ENCODE measurements at places on chromosomes 13 and 19.
A peak's percentile ranks its signal among the peaks of the same experiment; 100 is the strongest.

- DNase-seq: no peak
Observed at GRCh38 chr13:90535421-90535820, 812.1 kb upstream of the MIR17HG start.

DNA sequence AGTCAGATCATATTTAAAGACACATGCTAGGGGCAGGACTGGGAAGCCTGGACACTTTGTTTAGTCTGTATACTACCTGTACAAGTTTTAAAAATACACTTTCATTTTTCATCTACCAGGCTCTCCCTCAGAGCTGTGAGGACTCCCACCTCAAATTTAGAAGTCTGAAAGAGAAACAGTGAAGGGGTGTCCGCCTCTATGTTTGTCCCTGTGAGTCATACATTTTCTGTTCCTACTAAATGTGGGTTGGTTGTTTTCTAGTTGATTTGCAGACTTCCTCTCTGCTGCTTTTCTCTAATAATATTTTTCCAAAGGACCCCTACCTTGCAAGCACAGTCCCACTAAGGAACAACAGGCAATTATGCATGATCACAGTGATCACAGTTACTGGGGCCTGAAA is 110.5 kb downstream of the ENOX1 start:
- no peak for DNase-seq

DNA sequence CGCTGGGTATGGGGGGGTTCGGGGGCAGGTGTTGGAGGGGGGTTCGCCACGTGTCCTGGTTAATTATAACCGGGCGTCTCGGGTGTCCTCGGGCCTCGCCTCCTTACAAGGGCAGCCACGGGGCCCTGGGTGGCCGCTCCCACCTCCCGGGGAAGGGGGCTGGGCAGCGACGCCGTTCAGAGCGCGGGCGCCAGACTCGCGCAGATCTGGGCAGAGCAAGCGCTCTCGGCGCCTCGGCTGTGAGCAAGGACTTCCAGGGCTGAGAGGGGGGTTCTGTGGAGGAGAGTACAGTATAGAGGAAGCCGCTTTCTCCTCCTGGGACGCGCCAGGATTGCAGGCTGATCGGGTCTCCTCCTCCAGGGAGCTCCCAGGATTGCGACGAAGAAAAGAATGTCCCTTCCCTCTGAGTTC is 1.0 kb upstream of the CKM start:
- no peak for DNase-seq

- DNase-seq: peak; percentile 38
Observed at GRCh38 chr13:98315466-98315865, 138.4 kb upstream of the RNF113B start.

- DNase-seq: no peak
Observed at GRCh38 chr19:2768365-2769132, 14.5 kb downstream of the SGTA start.

- no peak for DNase-seq
Observed at GRCh38 chr19:16374436-16374835, 49.8 kb downstream of the KLF2 start.

DNA sequence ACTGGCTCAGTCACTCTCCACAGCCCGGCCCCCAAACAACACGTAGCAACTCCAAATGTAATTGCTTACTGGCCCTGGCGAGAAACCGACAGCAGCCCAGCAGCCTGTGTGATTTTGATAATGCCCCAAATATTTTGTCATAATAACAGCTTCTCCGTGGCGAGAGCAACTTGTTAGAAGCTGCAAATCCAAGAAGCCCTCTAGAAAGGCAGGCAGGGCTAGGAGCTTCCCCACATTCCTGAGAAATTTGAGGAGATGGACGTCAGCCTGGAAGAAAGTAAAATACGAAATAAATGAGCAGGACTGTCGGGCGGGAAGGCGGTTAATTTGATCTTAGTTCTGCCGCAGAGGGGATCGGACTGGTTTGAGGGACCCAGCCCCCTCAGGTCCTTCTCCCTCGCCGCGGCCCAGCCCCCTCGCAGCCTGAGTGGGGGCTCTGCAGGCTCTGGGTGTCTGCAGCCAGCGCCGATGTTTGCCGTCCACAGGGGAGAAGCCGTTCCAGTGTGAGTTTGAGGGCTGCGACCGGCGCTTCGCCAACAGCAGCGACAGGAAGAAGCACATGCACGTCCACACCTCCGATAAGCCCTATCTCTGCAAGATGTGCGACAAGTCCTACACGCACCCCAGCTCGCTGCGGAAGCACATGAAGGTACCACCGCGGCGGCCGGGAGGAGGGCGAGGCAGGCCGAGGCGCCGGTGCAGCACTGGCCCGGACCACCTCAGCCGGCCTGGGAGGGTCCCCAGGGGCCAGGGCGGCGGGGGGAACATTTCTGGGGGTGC is 3.1 kb downstream of the ZIC2 start:
- no peak for DNase-seq

DNA sequence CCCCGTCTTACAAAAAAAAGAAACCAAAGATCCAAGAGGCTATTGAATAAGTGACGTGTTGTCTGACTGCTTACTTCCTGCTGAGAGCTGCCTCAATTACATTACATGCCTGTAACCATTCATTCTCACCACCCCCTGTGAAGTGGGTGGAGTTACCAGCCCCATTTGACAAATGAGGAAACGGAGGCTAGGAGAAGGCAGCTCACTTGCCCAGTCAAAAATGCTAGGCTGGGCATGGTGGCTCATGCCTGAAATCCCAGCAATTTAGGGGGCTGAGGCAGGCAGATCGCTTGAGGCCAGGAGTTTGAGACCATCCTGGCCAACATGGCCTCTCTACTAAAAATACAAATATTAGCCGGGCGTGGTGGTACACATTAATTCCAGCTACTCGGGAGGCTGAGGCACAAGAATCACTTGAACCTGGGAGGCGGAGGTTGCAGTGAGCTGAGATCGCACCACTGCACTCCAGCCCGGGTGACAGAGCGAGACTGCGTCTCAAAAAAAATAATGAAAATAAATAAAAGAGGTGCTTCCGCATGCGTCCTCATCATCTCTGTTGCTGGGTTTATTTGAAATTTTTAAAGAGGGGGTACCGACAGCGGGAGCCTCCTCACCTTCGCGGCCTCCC is 499 bp downstream of the LSM7 start:
- peak; percentile 83 for DNase-seq

GRCh38 chr13:67351909-67352308 is 121.8 kb upstream of the PCDH9 start:
- DNase-seq: peak; percentile 79

- DNase-seq: no peak
Observed at GRCh38 chr13:77412116-77412635, 85.3 kb upstream of the MYCBP2 start.

- no peak for DNase-seq
Observed at GRCh38 chr13:55359067-55359466, 1781.7 kb upstream of the PRR20A start.

GRCh38 chr13:43081866-43082265 is 58.5 kb downstream of the DNAJC15 start:
- DNase-seq: peak; percentile 84

DNA sequence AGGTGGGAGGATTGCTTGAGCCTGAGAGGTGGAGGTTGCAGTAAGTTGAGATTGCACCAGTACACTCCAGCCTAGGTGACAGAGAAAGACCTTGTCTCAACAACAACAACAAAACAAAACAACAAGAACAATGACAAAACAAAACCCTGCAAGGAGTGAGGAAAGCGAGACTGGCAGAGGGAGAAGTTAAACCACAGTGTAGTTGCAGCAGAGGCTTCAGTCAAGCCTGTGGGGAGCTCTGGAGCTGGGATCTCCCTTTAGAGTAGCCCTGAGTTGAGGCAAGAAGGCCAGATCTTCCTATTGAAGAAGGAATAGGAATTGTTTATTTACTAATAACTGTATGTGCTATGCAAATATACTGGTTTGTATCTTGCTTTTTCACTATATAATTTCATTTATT is 25.3 kb upstream of the RNASEH2B start:
- no peak for DNase-seq

DNA sequence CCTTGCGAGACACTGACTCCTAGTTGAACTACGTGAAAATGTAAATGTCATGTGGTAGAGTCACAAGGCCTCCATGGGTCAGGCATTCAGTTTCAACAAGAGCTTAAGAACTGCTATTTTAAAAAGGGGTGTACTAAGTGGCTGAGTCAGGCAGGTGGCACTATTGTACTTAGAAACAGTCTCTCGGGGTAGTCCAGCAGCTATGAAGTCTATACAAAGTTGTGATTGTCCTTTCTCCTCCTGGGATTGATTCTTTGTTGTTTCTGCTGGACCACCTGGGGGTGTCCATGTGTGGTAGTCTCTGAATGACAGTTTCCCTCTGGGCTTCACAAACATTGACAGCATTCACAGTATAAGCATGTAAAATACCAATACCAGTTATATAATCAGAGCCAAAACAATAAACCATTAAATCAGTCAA is 33.0 kb downstream of the UGGT2 start:
- peak; percentile 71 for DNase-seq

DNA sequence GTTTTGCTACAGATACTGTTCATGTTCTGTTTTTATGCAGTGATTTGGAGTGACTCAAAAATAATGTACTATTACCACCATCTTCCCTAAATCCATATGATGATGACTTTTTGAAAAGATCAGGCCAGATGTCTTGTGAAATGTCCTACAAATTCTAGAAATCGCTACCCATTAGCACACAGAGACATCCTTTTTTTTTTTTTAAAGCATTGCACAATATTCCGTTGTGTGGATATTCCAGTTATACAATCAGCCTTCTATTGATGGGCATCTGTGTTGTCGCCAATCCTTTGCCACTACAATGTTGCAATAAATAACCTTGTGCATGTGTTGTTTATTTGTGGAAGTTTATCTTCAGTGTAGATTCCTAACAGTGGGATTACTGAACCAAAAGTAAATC is 24.5 kb downstream of the ZDHHC20 start:
- DNase-seq: no peak

DNA sequence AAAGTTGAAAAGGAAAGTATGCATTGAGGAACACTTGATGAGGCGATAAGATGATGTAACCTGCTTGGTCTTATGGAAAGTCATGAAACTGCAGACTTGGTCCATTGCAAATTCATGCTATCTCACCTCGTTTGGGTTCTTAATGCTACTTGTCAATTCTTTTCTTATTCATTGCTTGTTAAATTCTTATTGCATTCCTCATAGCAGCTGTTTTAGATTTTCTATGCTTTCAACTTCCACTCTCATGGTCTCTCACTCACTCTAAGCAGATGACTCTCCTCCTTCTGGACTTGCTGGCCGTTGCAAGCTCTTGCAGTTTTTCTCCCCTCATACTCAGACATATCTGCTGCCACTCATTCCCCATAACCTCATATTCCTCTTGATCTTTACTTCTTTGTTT is 67.8 kb upstream of the CSNK1A1L start:
- DNase-seq: peak; percentile 38

- no peak for DNase-seq
Observed at GRCh38 chr13:75904012-75904411, 267.9 kb downstream of the LMO7 start.

DNA sequence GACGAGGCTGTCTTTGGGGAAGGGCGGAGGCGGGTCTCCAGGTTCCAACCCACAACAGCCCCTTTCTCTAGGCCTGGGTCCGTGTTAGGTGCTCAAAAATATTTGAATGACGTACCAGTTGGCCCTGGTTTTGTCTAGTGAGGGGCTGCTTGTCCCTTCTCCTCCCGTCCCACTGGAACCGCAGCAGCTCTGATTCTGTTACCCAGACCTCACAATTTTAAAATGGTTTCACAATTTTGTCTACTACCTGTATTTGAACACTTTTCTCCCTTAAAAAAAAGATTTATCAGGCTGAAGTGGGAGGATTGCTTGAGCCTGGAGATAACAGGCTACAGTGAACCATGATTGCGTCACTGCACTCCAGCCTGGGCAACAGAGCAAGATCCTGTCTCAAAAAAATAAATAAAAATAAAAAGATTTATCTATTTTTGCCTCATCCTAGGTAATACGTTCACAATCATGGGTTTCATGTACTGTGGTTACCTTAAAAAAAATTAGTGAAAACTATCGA is 1.3 kb upstream of the IRF2BP1 start:
- peak; percentile 49 for DNase-seq

DNA sequence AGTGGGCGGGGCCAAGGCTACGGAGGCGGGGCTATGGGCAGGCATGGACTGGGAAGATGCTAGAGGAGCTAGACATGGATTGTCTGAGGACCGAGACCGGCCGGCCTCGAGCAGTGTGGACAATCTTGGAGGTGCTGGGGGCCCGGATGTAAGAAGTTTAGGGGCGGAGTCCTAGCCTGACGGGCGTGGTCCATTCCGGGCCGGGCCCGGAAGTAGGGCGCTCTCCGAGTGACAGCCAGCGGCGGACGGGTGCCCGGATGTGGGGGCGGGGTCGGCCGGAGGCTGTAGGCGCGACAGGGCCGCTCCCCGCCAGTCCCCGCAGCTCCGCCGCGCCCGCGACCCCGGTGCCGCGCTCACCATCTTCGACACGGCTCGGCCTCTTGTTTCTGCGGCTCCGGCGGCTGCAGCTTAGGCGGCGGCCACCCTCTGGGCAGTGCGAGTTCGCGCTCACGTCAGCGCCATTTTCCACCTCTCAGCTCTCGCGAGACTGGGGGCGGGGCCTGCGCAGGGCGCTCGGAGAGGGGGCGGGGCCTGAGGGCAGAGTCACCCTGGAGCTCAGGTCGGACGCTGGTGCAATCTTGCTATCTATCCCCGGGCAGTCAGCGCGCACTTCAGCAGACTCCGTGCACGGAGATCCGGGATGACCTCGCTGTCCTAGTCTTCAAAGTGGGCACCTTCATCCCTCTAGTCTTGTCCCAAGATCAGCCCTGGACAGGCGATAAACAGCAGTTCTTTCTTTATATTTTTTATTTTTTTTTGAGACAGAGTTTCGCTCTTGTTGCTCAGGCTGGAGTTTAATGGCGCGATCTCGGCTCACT is at the start of gene ZNF414:
TSS of gene ZNF414 (minus strand) at position 481 of the 818 bp plus-strand sequence. CDS start at position 360, 121 bp downstream.
- DNase-seq: peak; percentile 95

DNA sequence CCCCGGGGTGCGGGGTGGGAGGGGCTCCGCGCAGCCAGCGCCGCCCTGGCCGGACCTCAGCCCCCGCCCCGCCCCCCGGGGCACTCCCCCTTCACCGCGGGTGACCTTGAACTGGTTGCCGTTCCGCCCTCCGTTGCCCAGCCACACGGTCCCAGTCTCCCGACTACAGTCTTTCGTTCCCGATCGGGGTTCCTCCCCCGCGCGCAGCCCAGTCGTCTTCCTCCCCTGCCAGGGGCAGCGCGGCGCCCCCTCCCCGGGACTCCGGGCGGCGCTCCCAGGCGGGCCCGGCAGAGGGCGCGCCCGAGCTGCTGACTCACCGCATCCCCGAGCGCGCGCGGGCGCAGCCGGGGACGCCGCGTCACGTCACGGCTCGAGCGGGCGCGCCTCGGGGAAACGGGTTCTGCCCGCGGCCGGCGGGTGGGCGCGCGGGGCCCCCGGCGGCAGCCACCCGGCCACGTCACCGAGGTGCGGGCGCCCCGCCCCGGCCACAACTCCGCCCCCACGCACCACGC is 459 bp downstream of the MIDN start:
- DNase-seq: peak; percentile 67

- DNase-seq: peak; percentile 27
Observed at GRCh38 chr19:34881982-34882381, 44.7 kb upstream of the ZNF30 start.

Data from amniotic epithelial cell (primary cell).